ENCODE measurements at places on chromosomes 2 and 18.

DNA sequence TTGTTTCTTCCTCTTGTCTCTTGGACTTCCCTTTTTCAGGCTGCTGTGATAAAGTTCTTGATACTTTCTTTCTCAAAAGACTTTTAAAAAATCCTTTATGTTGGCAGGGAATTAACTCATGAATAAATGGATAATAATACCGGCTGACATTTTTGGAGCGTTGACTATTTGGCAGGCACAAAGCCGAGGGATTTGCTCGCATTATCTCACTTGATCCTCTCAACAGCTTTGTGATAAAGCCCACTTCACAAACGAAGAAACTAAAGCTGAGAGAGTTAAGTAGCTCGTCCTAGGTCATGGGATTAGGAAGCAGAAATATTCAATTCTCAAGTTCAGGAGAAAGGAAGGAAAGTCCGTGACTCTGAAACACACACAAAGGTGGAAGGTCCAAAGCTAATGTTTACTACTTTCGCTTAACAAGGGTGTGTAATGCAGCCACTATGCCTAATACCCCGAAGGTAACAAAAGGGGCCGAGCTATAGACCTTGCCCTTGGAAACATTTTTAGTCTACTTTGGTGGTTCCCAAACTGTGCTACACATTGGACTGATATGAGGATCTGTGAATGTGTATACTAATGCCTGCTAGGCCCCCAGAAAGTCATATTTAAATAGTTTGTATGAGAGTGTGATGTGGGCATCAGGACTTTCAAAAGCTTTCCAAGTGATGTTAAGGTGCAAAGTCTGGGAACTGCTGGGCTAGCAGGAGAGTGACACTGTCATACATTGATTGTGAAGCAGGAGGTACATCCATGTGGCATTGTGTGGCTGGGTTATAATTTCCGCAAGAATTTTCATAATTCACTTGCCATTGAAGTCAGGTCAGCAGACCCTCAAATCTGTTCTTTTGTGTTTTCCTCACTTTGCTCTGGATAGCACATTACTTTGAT lies 508.4 kb downstream of the PLCL1 start:
- DNase-seq, result no peak

DNA sequence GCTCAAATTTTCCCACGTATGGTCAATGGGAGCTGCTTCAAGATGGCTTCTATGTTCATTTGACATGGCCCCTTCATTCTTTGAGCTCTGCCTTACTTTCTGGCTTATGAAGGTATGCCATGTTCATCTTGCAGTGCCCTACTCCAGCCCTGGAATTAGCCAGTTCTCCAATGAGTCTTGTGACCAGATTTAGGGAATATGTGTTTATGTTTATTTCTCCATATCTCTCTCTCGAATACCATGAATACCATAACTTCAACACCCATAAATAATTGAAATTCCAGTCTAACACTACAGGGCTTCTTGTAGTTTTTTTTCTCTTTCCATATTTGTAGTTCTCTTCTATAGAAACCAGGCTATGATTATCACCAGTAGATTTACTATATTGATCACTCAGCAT lies 39.7 kb downstream of the EPB41L5 start:
- no peak for DNase-seq

- DNase-seq, result no peak
Observed at GRCh38 chr2:217943446-217944321, 59.1 kb downstream of the TNS1 start.

DNA sequence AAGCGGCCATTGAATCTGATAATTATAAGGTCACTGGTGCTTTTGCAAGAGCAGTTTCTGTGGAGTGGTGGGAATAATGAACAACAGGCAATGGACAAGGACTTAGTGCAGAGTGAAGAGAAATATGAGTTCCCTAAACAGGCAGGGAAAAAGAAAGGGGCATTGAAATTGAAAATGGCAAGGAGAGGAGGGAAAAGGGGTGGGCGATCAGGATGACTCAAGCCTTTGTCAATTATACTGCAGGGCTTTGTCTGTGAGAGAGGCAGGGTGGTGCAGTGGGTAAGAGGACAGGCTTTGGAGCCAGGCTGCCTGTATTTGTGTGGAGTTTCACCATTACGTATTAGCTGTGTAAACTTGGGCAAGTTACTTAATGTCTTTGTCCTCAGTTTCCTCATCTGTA lies 29.5 kb upstream of the PAIP2B start:
- no peak for DNase-seq

- no peak for DNase-seq
Observed at GRCh38 chr2:74552914-74553811, 579 bp downstream of the LOXL3 start.

GRCh38 chr18:57077786-57078552 lies 68.9 kb upstream of the BOD1L2 start:
- DNase-seq, result no peak

GRCh38 chr2:235234736-235235135 lies 259.1 kb upstream of the AGAP1 start:
- no peak for DNase-seq

- DNase-seq, result no peak
Observed at GRCh38 chr2:28768422-28768821, 16.8 kb downstream of the PPP1CB start.

DNA sequence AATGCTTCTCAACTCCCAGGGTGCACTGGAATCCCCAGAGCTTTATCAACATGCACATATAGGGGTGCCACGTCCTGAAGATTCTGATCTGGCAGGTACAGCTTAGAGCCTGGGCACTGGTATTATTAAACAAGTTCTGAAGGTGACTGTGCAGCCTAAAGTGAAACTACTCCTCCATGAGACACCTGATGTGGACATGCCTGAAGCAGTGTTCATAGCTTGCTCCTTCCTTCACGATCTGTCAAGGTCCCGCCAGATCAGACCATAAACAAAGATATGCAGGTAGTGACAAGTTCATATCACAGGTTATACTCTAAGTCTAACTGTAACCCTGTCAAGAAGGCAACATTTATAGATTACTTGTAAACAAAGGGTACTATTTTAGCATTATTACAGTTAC lies 65.3 kb upstream of the DNER start:
- DNase-seq, result no peak

DNA sequence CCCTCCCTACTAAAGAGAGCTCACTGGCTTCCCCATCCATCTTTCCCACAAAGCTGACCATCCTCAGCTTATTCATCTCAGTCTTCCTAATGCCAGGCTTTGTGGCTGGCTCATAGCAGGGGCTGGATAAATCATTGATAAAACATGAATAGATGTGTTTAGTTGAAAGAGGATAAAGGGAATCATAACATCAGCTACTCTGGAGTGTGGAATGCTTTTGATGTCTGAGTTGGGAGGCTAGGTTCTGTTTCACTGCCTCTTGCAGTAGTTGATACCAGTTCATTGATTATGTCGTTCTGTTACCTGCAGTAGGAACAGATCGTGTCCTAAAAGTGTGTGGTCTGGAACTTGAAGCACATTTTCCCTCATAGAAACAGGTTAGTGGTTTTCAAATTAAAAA lies 66.3 kb upstream of the HK2 start:
- DNase-seq, result no peak

GRCh38 chr2:43899589-43899988 lies 60.8 kb downstream of the ABCG8 start:
- DNase-seq, result no peak

- DNase-seq, result no peak
Observed at GRCh38 chr2:67528320-67528719, 131.2 kb downstream of the ETAA1 start.

DNA sequence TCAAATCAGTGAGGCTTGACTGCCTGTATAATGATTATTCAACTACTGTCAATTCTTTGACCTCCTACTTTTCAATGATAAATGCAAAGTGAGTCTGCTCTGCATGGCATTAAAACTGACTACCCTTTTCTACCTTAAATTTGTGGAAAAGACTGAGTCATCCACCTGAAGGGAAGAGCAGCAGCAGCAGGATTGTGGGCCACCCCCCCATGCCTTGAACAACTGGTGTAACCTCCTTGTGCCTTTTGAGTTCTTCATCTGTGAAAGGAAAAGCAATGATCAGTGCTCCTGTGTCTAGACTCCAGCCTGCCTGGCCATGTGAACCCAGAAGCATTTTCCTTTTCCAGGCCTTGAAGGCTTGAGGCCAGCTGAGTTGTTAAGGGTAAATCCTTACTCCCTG lies 102.9 kb downstream of the OSR1 start:
- no peak for DNase-seq

GRCh38 chr18:53790786-53791185 lies 433.7 kb downstream of the MBD2 start:
- no peak for DNase-seq

DNA sequence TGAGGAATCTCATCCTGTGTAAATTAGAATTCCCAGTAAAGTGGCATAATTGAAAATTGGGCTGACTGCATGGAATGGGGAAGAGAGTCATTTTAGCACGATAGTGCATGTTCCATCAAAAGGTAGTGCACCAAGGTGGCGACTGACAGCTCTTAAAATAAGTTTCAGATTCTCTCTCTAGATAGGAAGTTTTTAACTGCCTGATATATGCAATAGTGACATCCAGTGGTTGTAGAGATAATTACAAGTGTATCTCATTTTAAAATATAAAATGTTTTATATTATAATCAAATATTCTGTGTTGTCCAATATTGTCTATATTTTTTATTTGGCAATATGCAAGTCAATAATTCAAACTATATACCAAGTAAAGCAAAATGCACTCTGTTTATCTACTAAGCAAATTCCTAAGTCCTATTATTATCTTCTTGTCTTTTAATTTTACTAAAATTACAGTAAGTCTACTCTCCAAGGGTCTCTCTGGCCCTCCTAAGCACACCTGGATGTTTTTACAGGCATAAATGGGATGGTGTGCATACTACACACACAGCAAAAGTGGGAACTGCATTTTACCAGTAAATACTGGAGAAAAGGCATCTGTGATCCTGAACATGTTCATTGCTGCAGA lies 397.7 kb upstream of the HNRNPA3 start:
- no peak for DNase-seq

Data from stimulated activated CD4-positive, alpha-beta T cell treated with anti-CD3 and anti-CD28 coated beads, Interleukin-15, amount 100 ng/mL, for 1 hour (primary cell).